Heart left ventricle (tissue), 16 donors: ENCODE measurements at places on chromosomes 6 and 20. TPM values are rescaled to one million over a fixed set of nuclear protein-coding genes. Genes with fewer than 3 reads are reported as not detected.

- no peak for DNase-seq
These were observed 15.7 kb upstream of the SLC13A3 start for GRCh38 chr20:46666818-46667515.

DNA sequence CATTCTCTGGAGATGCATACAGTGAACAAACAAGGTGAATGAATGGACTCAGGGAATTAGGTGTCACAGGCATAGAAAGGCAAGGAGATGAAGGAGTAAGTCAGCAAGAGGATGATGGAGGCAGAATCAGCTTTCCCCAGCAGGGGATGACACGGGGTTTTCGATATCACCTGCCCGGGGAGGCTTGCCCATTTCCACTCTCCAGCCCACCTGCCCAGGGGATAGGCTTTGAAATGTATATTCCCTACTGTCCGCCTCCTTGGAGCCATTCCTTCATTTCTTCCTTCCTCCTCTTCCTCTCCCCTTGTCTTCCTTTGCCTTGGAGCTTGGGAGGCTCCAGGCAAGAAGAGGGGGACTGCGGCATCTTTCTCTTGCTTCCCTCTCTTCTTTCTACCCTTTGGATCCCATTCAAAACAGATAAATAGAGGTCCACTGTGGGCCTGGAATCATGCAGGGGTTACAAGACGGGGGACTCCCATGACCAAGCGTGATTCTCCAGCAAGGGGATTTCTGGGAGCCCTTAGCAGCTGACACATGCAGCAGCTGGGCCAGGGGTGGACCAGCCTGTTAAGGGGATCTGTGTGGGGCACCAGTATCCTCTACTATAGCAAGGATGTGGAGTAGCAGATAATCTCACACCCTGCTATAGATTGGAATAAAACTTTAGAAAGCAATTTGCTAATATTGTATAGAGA lies 23.5 kb upstream of the RNF24 start:
- DNase-seq: no peak

The KIF25 gene
- not detected for total RNA-seq

DNA sequence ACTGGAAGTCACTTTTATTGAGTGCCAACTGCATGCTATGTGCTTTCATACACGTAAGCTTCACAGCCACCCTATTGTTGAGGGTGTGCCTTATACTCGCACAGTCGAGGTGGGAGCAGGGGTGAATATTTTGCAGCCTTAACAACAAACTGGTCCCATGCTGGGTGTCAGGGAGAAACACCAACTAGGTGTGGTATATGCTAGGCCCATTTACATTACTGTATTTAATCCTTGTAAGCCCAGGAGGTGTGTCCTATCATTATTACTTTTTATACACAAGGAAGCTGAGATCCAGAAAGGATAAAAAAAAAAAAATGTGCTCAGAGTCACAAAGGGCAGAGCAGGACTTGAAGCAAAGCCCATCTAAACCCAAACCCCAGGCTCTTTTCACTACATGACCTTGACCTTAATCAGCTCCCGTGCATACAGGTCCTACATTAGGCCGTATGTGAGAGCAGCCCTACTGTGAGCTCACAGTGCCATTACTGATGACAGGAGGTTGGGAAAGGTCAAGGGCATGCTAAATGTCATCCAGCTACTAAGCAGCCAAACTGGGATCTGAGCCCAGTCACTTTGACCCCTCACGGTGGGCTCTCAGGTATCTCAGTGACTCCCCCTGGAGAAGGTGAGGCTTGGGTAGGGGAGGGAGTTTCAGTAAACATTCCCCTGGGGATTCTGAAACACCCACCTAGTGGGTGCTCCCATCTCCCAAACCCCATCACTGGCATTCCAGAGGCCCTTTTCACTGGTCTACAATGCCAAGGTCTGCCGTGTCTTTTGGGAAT lies 61.7 kb downstream of the BFSP1 start:
- DNase-seq: no peak

DNA sequence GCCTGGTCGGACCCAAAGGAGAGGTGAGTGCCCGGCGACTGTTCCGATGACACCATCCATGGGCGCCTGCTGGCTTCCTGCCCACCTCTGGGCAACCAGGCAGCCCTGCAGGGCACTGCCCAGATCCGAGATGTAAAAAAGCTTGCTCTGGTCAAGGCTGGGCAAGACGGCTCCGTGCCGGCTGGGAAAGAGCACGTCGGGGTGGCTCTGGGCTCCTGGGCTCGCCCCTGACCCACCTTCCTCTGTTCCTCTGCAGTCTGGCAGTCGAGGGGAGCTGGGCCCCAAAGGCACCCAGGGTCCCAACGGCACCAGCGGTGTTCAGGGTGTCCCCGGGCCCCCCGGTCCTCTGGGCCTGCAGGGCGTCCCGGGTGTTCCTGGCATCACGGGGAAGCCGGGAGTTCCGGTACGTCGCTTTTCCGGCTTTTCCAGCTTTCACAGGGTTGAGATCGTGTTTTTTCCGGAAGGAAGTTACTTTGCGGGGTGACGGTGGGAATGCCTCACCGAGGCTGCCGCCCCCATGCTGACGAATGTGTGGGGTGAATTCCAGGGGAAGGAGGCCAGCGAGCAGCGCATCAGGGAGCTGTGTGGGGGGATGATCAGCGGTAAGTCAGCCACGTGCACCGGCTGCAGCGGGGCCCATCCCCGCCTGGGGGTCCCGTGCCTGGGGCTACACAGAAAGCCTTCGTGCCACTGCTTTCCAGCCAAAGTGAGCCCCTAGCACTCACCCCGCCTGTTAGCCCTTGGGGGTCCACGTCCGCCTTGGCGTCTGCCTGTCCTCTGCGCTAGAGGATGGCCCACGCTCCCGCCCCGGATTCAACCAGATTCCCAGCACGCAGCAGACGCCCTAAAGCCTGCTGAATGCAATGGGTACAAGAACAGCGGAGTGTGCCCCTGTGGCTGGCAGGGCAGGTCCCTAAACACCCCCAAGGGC lies 19.3 kb downstream of the COL9A3 start:
- no peak for DNase-seq

The CEP85L gene
- 7.4 TPM for total RNA-seq

The ARMH2 gene
- not detected for total RNA-seq

The SIRPA gene
- total RNA-seq: 73.5 TPM

- no peak for DNase-seq
These were observed 1.1 kb upstream of the TBC1D32 start for GRCh38 chr6:121335087-121336008.

GRCh38 chr6:135883045-135883444 lies 31.5 kb downstream of the PDE7B start:
- DNase-seq: no peak

The CSTF1 gene
- total RNA-seq: 16.0 TPM

The GTSF1L gene
- not detected for total RNA-seq

The SPATS1 gene
- not detected for total RNA-seq

The CLIC5 gene
- total RNA-seq: 248 TPM

The MATN4 gene
- total RNA-seq: not detected

DNA sequence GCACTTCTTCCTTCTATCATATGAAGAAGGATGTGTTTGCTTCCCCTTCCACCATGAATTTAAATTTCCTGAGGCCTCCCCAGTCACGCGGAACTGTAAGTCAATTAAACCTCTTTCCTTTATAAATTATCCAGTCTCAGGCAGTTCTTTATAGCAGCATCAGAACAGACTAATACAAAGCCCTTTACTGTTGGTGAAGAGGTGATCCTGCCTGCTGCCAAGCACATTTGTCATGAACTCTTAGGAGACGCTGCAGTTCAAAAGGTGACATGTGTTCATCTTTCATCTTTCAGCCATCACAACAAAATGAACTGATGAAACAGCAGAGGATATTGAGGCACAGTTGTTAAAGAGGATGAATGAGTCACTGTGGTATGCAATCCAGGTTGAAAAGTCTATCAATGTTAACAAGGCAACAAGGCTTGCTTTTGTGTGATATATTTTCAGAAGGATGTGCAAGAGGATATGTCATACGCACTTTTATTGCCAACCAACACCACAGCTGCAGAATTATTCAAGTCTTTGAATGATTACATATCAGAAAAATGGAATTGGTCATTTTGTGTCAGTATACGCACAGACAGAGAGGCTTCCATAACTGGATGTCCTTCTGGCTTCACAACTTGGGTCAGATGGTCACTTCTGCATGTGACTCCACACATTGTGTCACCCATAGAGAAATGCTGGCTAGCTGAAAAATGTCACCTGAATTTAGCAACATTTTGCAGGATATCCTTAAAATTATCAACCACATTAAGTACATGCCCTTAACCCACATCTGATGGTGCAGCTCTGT lies 52.4 kb upstream of the PLN start:
- no peak for DNase-seq

DNA sequence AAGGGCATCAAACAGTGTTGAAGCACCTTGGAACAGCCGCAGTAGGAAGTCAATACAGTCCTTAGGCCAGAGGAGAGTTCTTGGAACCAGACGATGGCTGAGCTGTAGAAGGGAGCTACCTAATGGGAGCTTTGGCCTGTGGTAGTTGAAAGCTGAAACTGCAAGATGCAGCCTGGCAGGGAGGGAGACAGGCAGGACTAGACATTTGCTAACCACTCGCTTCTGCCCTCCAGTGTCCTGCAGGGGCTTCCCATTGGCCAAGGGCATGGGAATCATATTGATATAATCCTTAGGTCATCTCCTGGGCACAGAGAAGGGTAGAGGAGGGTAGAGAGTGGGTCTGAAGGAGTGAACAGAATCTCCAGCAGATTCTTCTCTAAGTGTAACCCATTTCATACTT lies 60.4 kb downstream of the TPD52L1 start:
- DNase-seq: no peak

GRCh38 chr6:14944593-14944992 lies 301.3 kb upstream of the JARID2 start:
- no peak for DNase-seq

GRCh38 chr20:63519668-63520503 lies 679 bp upstream of the PPDPF start:
- peak; percentile 86 for DNase-seq

GRCh38 chr20:32536851-32537656 lies 48.1 kb downstream of the NOL4L start:
- peak; percentile 33 for DNase-seq

DNA sequence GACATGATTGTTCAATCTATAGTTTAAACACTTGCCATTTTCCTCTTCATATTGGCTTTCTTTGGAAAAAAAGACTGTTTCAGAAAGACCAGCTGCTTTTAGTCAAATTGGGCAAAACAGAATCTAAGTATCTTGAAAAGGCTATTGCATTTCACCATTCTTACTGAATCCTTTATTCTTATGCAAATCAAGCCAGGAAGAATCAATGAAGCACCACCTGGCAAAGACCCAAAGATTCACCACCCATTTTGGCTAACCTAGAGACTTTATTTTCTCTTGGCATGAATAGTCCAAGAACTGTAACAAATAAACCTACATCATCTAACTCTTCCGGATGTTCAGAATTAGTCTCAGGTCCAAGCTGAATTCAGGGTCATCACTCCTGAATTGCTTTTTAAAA lies 71.3 kb upstream of the EYA4 start:
- DNase-seq: no peak

The PDE10A gene
- total RNA-seq: 10.3 TPM

- DNase-seq: no peak
These were observed 3.5 kb downstream of the TENT5A start for GRCh38 chr6:81748994-81749393.

GRCh38 chr20:25571240-25571639 lies 14.1 kb downstream of the NINL start:
- no peak for DNase-seq

- peak; percentile 46 for DNase-seq
These were observed 30.6 kb downstream of the RBM24 start for GRCh38 chr6:17311595-17312311.

The PROKR2 gene
- total RNA-seq: not detected

- DNase-seq: no peak
These were observed 149.9 kb downstream of the RPS12 start for GRCh38 chr6:132964101-132964867.

DNA sequence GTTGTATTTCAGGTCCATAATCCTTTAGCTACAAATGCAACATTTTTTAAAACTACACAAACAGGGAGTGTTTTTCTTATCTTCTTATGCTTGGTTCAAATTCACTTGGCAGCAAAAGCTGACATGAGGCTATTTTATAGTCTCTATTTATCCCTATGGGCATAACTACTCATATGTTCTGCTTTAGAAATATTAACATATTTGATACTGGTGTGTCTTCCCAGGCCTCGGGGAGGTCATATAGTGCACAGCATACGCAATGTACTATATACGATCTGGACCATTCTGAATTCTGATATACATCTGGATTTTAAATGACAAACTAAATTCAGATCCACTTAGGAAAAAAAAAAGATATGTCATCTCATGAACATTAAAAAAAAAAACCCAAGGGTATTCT lies 69.2 kb downstream of the TFAP2C start:
- DNase-seq: no peak

DNA sequence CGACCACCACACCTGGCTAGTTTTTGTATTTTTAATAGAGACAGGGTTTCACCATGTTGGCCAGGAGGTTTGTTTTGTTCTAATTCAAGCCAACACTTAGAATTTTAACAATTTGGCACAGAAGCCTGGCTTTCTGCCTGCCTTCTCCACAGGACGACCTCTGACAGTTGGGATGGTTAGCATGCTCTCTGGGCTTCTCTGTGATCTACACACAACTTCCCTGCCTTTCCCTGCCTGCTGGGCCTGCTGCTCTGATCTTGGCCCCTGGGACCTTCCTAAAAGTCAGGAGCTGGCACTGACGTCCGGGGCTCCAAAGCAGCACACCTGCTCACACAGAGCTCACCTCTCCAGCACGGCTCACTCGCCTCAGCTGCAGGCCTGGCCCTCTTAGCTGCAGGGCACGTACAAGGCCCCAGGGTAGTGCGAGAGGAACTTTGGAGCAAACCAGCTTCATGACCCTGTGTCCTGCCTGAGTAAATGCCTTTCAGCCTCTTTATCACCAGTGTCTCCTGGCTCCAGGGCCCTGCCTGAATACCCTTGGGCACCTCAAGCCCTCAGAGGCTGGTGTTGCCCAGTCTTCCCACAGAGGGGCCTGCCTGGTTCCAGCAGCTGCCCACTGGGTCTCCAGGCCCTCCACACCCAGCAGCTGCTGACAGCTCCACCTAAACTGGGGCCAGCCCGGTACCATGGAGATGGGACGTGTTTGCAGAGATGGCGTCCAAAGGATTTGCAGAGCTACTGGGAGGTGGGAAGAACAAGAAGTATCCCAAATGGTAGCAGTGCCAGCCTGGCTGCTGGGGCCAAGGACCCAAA lies 96.0 kb downstream of the PSMB1 start:
- DNase-seq: no peak

- DNase-seq: no peak
These were observed 45.2 kb upstream of the TMEM217 start for GRCh38 chr6:37303091-37303660.

DNA sequence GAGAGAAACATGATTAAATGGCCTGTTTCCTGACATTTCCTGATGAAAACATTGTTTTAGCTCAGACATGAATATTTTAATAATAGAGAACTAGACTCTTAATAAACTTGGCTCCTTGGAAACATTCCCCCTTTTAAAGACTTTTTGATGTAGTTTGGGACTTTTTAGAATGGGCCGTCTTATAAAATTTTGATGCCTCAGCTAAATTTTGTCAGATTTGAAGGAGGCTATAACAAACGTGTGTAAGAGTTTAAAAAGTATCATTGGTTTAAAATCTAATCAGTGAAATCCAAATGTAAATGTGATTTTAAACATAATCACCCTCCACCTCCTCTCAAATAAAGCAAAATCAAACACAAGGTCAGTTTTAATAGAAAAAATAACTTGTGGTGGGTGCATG lies 200.9 kb downstream of the CLIC5 start:
- DNase-seq: no peak
